ENCODE measurements at places on chromosomes 16 and 17.

- peak; percentile 70 for DNase-seq
Measured at GRCh38 chr16:25151996-25152395, 40.5 kb downstream of the LCMT1 start.

DNA sequence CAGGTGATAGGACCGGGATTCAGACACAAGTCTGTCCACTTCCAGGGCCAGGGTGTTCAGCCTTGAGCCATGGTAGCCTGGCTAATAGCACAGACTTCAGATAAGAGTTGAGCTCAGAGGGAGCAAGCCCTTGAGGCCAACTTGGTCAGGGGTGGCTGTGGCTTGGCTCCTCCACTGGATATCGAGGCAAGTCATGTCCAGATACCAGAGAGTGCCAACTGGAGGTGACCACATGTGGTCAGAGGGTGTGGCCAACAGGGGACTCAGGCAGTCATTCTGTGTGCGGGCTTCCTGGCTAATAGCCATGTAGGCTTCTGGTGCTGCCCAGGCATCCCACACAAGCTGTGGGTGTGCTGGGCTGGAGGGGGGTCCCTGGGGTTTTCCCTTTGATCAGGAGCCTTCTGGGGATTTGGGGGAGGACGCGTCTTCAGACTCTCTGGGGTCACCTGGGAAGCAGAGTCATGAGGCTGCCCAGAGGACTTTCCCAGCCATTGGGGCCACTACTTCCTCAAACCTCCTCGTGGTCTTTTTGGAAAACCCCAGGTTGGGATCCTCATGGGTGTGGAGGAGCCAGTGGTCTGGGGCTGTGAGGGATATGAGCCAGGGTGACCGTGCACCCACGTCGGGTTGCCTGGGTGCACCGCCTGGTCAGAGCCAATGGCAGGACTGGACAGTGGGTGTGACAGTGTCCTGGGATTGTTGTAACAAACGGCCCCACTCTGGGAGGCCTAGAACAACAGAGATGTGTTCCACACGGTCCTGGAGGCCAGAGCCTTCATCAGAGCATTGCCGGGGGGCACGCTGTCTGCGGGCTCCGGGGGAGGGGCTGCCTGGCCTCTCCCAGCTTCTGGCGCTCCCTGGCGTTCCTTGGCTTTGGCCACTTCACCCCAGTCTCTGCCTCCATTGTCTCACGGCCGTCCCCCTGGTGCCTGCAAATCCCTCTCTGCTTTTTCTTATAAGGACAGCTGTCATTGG lies 25.0 kb downstream of the COX4I1 start:
- DNase-seq, result no peak

DNA sequence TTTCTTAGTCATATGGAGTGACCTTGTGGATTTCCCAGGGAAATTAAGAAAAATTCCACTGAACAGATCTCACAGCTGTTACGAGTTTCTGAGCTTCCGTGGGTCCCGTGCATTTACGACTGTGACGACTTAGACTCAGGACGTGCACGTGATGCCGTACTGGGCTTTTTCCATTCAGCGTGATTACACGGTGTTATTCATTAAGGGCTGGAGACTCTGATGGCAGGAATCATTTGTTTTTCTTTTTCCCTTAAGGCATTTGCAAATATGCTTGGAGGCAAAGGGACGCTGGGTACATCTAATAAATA lies 57.2 kb downstream of the TBC1D16 start:
- peak; percentile 42 for DNase-seq

GRCh38 chr17:13735861-13736260 lies 134.1 kb upstream of the HS3ST3A1 start:
- DNase-seq, result peak; percentile 45

DNA sequence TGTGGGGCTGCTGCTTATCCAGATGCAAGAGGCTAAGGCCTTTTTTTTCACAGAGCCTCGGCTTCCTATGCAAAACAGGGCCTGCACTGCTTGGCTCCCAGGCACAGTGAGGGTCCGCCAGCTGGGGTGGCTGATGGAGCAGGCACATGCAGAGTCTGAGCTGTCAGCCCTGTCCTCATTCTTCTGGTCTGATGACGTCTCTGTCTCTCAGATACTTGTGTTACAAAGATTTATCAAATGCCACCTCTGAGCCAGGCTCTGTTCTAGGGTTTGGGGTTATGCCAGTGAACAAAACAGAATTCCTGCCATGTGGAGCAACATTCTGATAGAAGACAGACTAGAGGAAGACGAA lies 4.8 kb downstream of the RNF40 start:
- no peak for DNase-seq

DNA sequence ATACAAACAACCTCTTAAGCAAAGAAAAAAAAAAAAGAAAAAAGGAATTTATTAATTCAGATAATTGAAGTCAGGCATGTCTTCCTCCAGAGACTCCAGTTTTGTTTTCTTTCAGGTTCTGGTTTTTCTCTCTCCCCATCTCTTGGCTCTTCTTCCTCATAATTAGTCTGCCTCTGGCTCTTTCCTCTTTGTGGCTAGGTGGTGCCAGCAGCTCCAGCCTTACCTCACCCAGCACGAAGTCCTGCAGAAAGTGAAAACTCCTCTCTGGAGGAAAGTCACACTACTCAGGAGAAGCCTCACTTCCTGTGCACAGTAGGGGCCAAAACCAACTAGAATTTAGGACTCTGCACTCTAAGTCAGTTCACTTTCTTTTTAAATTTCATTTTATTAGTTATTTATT lies 10.3 kb upstream of the NFAT5 start:
- DNase-seq, result no peak

DNA sequence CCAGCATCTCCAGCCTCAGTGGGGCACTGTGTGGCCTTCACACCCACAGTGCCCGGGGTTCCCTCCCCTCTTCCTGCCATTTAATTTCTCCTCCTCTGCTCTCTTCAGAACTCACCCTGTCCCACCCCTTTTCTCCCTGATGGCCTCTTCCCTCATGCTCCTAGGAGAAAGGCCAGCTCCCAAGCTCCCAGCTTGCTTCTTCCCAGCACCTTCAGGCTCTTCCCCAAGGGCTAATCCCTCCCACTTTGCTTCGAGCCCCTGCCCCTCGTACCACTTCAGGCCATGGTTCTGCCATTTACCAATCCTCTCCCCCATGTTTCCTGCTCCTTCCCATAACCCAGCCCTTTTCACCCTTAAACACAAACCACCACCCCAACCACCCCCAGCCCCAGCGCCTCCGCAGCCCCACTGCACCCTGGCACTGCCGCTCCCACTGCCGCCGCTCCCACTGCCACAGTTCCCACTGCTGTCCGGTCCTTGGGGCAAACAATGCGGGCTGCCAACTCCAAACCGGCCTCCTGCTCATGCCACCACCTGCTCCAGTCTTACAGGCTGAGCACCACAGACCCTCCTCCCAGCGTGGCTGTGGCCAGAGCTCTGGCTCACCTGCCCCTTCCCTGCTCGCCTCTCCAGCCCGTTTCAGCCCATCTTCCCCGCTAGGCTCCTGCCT lies 28.6 kb downstream of the ADAM11 start:
- DNase-seq, result no peak
